ENCODE measurements at places on chromosomes 7 and 10. TPM values are rescaled to one million over a fixed set of nuclear protein-coding genes. Genes with fewer than 3 reads are reported as not detected.

The GPR158 gene
- total RNA-seq: 0.05 TPM

The GNA12 gene
- total RNA-seq: 39.5 TPM

The INTS1 gene
- 51.8 TPM for total RNA-seq

The WDFY4 gene
- total RNA-seq: not detected

The LRRN3 gene
- total RNA-seq: not detected
